ENCODE measurements at places on chromosomes 5 and 9.

DNA sequence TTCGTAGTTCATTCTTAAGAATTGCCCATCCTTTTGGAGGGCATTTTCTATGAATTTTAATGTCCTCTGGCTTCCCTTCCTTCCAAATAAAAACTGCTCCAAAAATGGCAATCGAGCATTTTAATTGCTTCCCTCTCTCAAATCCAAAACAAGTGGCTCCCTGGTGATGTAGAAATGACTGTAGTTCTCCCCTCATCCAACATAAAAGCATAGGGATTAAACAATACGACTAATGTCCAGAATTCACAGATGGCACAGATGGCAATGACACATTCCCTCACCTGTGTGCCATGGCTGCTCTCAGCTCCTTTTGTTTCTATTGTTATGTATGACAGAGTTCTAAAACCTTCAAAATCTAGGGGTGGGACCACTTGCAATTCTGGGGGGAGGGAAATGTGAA, 417.3 kb downstream of the RAB3C start:
- no peak for DNase-seq

DNA sequence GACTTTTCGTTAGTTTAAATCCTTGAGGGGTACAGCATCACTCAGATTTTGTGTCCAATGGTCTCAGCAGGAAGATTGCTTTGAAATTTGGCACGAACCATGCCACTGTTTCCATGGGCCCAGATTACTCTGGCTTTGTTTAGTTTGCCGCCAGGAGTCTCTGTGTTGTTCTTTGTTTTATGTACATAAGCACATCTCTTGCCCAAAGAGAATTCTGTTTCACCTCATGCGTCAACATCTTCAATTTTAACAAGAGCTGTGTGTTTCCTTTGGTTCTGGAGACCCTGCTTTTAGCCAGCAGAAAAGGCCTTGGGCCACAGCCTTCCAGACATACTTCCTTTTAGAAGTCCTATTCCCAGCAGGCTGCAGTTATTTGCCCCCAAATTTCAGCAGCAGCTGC, 62.4 kb downstream of the TNPO1 start:
- no peak for DNase-seq

- no peak for DNase-seq
Observed at GRCh38 chr5:166499447-166500240, 1791.8 kb upstream of the WWC1 start.

DNA sequence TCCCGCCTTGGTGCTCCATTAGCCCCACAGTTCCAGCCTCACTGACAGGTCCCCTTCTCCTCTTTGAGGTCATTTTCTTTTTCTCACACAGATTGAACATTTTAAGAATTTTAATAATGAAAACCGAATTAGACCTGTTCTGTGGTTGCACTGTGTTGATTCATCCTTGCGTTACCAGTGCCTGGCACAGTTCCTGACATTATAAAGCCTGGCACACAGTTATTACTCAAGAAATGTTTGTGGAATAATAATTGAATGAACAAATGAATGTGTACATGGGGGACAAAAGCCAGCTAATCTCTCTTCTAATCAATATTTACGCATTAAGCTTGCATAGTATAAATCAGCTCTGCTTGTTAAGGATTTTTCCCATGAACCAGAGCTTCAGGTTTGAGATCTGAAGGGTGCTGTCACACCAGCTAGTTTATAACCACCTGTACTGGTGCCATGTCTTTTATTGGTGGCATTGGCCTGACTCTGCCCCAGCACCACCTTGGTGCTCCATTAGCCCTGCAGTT, 80.0 kb downstream of the SV2C start:
- no peak for DNase-seq

DNA sequence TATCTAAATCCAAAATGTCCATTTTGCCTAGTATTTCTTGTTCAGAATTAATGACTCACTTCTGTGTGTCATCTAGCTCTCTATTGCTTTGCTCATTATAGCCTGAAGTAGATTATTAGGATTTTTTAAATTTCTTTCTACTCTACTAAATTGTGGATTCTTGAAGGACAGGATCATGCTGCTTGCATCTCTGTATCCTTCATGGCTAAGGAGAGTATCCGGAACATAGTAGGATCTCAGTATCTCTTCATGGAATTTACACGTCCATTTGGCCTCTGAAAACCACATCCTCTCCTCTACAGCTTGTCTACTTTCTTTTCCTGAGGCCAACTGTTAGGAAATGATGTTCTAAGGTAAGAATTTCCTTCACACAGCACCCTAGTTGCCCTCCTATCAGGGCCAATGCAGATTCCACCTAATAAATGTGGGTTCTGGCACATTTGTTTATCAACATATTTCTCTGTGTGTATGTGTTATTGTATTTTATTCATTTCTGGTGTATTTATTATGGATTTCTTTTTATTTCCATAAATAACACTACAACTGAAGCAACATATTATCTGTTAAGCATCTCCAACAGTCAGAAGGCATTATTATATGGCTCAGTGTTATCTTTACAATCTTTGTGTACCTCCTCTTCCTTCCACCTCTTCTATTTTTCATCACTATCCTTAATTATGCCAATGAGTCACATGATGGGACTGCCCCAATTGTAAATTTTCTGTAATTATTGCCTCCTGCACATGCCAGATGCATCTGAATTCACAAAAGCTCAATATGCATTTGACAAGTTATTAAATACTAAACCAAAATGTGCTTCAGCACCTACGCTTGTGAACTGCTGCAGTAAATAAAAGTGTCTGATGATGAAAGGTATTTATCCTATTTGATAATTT, 557.8 kb upstream of the TLE4 start:
- no peak for DNase-seq
